ENCODE measurements at places on chromosomes 12 and 14. TPM values are rescaled to one million over a fixed set of nuclear protein-coding genes. Genes with fewer than 3 reads are reported as not detected.

Gene LRP1
- 130 TPM for polyA plus RNA-seq

Gene GEMIN2
- 19.5 TPM for polyA plus RNA-seq

DNA sequence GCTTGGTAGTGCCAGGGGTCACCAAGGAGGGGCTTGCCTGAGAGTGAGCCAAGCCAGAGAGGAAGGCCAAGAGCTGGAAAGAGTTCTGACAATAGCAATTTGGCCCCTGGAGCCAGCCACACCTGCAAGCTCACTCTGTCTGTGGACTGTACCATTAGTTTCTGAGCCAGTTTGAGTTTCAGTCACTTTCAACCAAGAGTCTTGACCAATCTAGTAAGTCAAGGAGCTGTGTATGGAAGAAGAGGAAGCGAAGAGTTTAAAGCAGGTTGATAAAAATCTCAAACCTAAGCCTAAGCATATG is 38.5 kb downstream of the NT5DC3 start:
- no peak for DNase-seq

- DNase-seq = no peak
Observed at GRCh38 chr12:30974746-30975500, 48.4 kb downstream of the TSPAN11 start.

DNA sequence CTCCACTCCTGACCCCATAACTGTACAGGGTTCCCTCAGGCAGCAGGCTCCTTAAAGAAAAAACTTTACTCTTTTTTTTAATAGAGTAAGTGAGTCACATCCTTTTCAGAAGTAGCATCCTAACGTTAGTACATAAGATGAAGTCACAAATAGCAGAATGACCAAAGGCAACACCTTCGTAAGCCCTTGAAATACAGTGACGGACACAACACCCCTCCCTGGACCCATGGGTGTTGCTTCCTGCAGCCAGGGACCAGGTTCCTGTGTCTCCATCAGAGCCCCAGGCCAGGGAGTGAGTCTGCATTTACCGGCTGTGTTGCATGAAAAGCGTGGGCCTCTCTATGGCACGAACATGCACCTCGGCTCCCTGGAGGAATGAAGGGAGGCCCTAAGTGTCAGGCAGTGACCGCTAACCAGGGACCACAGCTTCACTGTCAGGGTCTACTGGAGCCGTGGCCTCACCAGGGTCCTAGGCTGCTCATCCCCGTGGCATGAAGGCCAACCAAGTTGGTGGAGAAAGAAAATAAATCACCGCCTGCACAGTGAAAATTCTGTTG is 340.0 kb upstream of the SFSWAP start:
- no peak for DNase-seq

GRCh38 chr14:22251090-22251489 is 337.9 kb downstream of the DAD1 start:
- DNase-seq = no peak

Gene LBHD2
- polyA plus RNA-seq = not detected

Gene MYF6
- 119 TPM for polyA plus RNA-seq

DNA sequence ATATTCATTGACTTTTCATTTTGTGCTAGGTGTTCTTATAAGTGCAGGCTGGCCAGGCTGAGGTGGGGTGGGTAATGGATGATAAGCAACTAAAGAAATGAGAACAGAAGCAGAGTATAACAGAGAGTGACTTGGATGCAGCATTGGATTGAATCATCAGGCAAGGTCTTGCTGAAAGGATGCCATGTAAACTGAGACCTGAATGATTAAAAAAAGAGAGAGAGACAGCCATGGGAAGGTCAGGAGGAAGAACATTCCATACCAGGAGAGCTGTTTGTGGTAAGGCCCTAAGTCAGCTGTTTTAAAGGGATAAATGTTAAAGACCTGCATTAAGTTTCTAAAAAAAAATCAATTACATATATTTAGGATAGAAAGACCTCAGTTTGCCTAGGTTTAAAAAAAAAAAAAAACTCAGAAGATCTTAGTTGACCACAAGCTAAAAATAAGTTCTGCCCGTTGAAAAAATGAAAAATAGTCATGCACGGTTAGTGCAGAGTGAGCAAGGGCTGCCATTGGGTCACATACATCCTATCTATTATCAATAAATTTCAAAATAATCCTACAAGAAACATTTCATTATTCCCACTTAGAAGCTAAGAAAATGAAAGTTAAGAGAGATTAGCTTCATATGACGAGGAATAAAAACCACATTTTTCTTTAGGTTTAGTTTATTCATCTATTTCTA is 37.2 kb downstream of the IFNG start:
- DNase-seq = no peak

Measured in hindlimb muscle (tissue), 1 donor.